ENCODE measurements at places on chromosomes 7 and 10.
A peak's percentile ranks its signal among the peaks of the same experiment; 100 is the strongest.

GRCh38 chr10:60495338-60496055 is 105.8 kb upstream of the ANK3 start:
- DNase-seq: no peak

DNA sequence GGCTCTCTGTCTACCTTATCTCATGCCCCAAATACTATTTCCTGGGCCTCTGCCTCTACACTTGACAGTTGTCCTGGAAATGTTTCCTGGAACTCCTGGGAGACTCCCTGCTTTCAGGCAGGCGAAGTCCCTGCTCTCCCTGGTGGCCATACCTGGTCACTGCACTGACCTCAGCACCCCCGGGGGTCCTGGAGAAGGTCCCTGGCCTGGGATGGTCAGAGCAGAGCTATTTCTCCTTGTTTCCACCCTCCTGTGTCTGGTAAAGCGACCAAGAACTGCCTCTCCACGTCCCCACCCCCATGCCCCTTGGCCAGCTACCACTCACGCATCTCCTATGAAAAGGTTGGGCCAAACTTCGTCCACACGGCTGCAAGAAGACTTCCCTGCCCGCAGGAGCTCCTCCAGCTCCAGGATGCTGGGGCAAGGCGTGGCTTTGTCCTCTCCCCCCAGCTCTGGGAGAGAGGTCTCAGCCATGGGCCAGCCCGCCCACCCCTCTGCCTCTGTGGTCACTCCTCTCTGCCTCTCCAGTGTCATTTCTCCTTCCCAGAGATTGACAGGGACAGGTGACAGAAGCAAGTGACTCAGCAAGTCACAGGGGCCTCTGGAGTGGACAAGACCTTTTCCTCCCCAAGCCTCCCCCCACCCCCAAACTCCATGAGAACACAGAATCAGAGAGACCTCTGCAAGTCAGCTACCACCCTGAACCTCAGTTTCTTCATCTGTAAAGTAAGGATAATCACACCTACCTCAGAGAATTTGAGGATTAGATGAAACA is 2.6 kb upstream of the SAMD8 start:
- DNase-seq: no peak

- DNase-seq: no peak
Observed at GRCh38 chr7:151880688-151881087, 3.8 kb upstream of the PRKAG2 start.

DNA sequence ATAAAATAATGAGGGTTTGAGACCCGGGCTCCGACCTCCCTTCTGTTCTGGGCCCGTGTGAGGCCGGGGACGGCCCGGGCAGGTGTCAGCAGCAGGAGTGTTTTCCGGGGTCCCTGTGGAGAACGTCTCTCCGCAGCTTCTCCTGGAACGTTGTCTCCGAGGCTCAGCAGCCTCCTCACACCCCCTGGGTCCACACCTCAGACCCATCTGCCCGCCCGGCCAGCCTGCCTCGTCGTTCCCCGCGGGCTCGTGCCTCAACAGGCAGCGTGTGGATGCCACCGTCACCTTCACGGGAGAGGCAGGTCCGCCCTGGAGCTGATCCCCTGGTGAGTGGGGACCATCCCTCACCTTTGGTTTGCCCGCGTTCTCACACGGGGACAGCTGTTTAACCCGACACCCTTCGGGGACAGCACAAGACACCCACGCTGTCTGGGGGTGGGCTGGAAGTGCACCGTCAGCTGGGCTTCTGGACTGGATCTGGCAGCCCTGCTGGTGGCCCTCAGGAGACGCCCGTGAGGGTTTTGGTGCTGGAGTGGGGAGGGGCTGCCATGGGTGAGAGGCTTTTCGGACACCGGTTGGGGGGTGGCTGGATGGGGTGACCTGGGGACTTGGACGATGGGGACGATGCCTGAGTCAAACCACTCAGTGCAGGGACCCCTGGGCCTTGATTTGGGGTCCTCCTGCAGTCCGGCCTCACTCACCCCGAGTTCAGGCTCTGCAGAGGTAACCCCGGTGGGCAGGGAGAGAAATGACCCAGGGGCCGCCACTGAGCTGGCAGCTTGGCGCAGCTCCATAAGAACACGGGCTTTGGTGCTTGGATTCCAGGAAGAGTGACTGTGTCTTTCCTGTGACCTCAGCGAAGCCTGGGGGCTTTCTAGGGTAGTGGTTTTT is 131.7 kb downstream of the DNAJB6 start:
- DNase-seq: no peak

DNA sequence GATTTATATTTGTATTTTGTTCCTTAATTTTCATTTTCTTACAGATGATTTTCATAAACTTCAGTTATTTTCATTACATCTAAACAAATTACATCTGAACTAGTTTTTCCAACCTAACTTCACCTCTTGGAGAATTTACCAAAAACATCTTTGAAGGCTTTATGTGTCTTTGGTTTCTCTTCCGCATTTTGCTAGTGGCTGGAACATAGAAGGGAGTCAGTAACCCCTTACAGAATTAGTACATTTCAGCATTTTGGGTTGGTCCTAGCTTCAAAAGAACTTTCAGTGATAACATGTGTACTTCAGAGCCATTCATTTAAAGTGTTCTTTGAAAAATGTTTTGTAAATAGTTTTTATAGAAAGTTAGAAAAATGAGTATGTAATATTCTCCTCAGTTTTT is 169.8 kb upstream of the MTPN start:
- DNase-seq: no peak

DNA sequence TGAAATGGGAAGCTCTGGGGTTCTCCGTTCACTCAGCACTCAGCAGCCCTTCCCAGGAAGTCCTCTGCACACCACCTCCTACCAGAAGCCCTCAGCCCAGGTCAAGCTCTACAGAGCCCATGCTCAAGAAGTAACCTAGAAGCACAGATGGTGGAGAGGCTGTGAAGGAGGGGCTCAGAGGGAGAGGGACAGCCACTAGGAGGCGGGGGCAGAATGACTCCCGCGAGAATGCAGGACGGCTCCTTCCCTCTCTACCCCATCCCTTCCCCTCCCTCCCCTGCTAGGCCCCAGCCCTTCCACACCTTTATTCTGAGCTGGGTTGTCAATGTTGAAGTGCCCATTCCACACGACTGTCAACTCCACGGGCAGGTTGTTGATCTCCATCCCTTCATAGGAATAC is 373.2 kb downstream of the PLXNA4 start:
- DNase-seq: no peak

DNA sequence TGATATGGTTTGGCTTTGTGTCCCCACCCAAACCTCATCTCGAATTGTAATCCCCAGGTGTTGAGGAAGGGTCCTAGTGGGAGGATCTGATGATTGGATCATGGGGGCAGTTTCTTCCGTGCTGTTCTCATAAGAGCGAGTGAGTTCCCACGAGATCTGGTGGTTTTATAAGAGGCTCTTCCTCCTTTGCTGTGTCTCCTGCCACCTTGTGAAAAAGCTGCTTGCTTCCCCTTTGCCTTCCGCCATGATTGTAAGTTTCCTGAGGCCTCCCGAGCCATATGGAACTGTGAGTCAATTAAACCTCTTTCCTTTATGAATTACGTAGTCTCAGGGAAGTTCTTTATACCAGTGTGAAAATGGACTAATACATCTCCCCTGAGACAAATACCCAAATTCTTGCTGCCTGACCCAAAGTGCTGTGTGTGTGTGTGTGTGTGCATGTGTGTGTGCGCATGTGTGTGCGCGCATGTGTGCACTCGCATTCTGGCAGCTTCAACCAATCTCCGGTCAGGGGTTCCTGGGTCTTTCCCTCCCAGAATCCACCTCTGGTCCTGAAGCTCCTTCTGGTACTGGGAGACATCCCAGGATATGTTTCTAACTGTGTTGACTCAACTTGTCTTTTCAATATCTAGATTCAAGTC is 98.1 kb upstream of the LRRC4 start:
- DNase-seq: no peak

DNA sequence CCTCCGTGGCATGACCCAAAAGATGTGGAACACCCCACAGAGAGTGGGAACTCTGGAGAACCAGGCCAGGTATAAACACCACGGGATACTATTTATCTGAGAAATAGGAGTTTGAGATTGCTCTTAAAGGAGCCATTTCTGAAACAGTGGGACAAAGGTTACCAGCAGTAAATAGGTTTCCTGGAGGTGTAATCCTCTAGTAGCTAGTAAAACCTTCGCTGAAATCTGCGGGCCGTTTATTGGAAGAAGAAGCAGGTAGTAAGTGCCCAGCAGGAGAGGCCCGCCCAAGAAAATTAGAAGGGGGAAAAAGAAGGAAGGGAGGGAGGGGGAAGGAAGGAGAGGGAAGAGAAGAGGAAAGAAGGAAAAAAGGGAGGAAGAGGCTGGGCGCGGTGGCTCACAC is 51.6 kb downstream of the CHST3 start:
- no peak for DNase-seq

DNA sequence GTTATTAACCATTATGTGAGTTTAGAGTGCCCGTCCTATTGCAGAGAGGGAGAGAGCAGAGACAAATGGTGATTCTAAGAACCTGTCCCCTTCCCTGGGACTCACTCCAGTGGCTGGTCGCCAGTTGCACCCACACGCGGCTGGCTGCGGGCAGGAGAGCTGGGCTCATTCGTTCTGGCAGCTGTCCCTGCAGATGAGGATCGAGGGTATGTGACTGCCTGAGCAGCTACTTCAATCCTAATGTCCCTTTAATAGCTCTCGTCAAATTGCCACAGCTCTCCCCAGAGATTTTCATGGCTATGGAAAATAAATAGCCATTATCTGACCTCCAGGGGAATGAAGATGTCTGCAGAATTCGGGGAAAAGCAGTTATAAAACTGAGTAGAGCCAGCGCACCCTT is 41.6 kb downstream of the RBM28 start:
- DNase-seq: no peak

- DNase-seq: no peak
Observed at GRCh38 chr7:2196381-2197378, 36.1 kb downstream of the MAD1L1 start.

DNA sequence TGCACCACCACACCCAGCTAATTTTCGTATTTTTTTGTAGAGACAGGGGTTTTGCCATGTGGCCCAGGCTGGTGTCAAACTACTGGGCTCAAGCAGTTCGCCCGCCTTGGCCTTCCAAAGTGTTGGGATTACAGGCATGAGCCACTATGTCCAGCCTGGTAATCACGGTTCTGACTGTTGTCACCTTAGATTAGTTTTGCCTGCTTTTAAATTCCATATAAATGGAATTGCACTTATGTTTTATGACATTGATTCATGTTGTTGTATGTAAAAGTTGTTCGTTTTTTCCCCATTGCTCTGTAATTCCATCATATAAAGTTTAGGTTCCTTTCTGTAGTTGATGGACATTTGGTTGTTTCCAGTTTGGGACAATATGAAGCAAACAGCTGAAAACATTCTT is 106.0 kb downstream of the CAMK1D start:
- DNase-seq: no peak

- no peak for DNase-seq
Observed at GRCh38 chr10:61958311-61958710, 56.8 kb downstream of the ARID5B start.

- DNase-seq: no peak
Observed at GRCh38 chr7:11436316-11436715, 395.7 kb downstream of the THSD7A start.

DNA sequence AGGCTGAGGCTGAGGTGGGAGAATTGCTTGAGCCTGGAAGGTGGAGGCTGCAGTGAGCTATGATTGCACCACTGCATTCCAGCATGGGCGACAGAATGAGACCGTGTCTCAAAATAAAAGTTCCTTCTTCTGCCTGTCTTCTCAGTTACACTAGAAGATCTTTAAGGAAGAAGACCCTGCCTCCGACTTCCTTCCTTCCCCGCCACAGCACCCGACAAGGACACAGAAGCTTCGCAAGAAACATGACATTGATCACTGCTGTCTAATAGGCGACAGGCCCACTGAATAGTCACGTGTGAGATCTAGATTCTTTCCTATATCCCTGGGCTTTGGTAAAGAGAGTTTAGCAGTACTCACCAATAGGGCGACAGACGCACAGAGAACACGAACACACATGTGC is 118.2 kb downstream of the PRPF18 start:
- DNase-seq: peak; percentile 27

GRCh38 chr7:100358027-100358856 is at the start of gene PILRB:
PILRB (plus strand) TSS chr7:100358117; CDS start chr7:100358303, 186 bp downstream.
- no peak for DNase-seq

- no peak for DNase-seq
Observed at GRCh38 chr10:72899545-72899944, 6.0 kb downstream of the OIT3 start.

GRCh38 chr7:129889133-129889844 is 63.5 kb downstream of the UBE2H start:
- DNase-seq: no peak

GRCh38 chr7:35736725-35737124 is 41.8 kb upstream of the HERPUD2 start:
- no peak for DNase-seq

Measured in hematopoietic multipotent progenitor cell treated with erythropoietin and hydrocortisone succinate and interleukin-3 and kit ligand, for 17 days (in vitro differentiated cells).